ENCODE measurements at places on chromosomes 1 and 21.

- no peak for DNase-seq
Observed at GRCh38 chr1:52658795-52659194, 25.8 kb downstream of the SHISAL2A start.

GRCh38 chr1:32924881-32925344, 23.7 kb upstream of the TMEM54 start:
- no peak for DNase-seq

- DNase-seq = no peak
Observed at GRCh38 chr1:170225781-170226530, 80.2 kb downstream of the NTMT2 start.

DNA sequence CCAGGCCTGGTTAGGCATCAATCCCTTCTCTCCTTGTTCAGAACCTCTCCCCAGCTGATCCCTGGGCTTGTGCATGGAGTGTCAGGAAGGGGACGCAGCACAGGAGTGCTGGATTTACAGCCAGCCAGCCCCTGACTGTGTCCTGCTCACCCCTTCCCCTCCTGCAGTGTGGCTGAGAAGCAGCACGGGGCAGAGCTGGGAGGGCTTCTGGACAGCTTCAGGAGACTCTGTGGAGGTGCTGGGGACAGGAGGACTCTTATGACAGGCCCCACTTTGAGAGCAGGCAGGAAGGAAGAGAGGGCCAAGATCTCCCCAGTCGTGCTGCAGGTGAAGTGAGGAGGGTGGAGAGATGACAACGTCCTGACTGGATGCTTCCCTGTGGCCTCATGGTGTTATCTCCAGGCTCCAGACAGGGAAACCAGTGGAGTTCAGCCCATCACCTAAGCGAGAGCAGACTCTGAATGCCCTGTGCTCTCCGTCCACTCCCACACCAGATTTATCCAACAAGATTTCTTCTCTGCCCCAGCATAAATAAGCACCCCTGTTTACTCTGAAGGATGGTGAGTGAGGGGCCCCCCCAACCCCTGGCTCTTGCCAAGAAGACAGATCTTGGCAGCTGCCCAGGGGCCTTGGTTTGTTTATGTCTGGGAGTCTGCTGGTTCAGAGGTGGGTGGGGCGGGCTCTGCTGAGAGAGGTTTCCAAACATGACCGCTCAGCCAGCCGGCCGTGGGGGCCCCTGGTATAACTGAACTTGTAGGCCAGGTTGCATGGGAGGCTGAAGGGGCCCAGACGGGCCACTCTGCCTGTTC, 21.3 kb downstream of the TMCC2 start:
- no peak for DNase-seq

GRCh38 chr1:81703756-81704463, 96.8 kb upstream of the ADGRL2 start:
- DNase-seq = no peak

GRCh38 chr1:171429137-171429536, 56.2 kb upstream of the PRRC2C start:
- no peak for DNase-seq

- no peak for DNase-seq
Observed at GRCh38 chr21:33748903-33749302, 106.6 kb downstream of the ITSN1 start.

- no peak for DNase-seq
Observed at GRCh38 chr1:102578804-102579203, 529.5 kb downstream of the COL11A1 start.

DNA sequence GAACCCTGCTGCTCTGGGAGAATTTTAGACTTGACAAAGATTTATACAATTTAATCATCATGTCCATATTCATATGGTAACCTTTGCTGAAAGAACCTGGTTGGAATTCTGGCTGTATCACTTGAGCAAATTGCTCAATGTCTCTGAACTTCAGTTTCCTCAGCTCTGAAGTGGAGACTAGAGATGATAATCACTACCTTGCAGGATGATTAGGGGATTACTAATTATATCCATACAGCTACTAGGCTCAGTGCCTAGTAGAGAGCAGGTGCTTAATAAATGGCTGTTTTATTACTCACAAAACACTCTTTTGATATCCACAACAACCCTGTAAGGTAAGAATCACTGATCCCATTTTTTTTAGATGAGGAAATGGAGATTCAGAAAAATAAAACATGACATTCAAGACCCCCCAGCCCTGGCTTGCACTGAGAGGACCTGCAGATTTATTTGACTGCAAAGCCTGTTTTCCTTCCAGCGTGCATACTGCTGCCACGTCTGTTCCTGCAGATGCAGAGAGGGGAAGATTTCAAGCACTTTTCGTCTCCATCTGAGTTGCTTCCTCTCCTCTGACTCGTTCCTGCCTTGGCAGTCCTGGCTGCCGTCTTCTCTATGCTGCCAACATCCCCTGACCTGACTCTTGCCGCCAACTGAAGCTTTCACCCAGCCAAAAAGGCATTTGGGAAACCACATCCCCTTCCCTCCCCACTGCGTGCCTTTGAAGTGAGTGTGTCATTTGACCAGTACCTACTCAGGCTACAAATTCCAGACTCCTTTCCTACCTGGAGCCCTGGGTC, 203.0 kb downstream of the PLPP3 start:
- DNase-seq = no peak

GRCh38 chr1:222454782-222455181, 93.1 kb downstream of the HHIPL2 start:
- DNase-seq = no peak

DNA sequence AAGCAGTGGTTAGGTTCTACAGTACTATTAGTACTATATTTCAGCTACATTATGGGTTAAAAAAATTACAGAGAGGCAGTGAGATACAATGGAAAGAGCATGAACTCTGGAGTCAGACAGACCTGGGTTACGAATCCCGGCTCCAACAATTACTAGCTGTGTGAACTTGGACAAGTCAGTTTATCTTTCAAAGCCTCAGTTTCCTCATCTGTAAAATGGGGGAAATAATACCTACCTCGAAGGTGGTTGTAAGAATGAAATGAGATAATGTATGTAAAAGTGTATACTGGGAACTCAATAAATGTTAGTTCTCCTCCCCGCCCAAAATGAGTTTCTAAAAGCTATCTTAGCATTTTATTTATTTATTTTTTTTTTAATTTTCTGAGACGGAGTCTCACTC, 59.5 kb downstream of the PRPF38A start:
- no peak for DNase-seq

- DNase-seq = no peak
Observed at GRCh38 chr1:184028854-184029623, 8.5 kb downstream of the COLGALT2 start.

DNA sequence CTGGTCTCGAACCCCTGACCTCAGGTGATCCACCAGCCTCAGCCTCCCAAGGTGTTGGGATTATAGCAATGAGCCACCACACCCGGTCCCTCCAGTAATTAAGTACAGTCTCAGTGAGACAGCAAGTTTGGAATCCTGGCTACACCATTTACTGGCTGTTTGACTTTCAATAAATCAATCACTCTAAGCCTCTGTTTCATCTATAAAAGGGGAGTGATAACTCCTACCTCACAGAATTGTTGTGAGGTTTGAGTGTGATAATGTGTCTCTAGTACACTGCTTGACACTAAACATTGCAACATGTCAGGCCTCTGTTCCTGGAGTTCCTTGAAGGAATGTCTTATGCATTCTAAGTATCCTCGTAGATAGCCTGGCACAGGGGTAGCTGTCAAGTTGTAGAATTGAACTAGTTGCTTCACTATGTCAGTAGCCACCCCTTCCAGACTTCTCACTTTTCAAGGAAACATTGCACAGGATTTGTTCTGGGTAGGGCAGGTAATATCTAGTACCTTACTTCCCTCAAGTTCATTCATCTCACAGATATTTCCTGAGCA, 12.4 kb downstream of the ENTREP3 start:
- no peak for DNase-seq

DNA sequence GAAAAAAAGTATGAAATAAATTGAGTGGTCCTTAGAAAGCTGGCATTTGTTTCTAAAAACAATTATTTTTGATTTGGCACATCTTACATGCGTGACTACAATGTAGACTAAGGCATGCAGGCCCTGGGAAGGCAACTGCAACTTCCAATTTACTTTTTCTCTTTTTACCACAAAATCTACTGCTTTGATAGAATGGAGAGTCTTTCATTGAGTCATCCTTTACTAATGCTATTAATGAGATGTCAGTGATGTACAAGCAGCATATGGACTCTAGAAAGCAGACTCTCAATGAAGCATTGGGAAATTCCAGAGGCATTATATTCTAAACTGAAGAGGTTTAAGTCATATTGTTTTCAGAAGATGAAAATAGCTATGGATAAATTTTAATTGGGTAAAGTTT, 29.6 kb upstream of the PRRX1 start:
- DNase-seq = no peak

DNA sequence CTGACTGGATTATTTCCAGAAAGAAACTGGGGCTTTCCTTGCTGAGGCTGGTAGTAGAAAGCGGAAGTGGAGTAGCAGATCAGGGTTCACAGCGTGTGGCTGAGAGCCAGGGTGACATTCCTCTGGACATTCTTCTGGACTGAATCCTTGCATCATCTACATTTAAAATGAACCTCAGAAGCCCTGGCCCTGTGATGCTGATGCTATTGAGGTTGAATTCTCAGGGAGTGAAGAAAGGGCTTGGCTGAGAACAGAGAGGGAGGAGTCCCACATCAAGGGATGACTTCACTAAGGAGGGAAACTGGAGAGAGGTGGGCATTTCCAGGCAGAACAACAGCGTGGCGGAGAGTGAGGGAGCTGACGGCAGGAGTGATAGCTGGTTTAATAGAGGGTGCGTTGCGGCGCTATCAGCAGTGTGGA, 102.3 kb upstream of the LMO4 start:
- no peak for DNase-seq

- no peak for DNase-seq
Observed at GRCh38 chr1:53462769-53463501, 3.7 kb downstream of the DMRTB1 start.
